ENCODE measurements at places on chromosomes 3 and 15.

- DNase-seq, result no peak
Observed at GRCh38 chr3:20999661-21000060, 751.3 kb downstream of the ZNF385D start.

GRCh38 chr3:113287111-113287802 lies 75.9 kb downstream of the BOC start:
- no peak for DNase-seq

DNA sequence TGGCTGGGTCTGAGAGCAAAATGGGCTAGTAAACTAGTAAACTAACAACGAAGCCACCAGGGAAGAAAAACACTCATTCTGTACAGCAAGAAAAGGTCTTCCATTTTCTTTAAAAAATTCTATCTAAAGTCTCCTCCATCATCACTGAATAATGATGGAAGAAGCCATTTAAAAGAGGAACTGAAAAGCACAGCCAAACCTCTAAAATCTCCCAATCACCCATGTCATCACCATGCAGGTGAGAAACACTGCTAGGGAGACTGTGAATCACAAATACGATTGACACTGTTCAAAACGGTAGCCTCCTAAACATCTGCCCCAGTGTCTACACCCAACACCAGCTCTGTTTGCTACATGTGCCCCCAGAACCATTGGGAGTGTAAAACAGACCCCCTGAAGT lies 140.4 kb downstream of the RORA start:
- DNase-seq, result no peak

DNA sequence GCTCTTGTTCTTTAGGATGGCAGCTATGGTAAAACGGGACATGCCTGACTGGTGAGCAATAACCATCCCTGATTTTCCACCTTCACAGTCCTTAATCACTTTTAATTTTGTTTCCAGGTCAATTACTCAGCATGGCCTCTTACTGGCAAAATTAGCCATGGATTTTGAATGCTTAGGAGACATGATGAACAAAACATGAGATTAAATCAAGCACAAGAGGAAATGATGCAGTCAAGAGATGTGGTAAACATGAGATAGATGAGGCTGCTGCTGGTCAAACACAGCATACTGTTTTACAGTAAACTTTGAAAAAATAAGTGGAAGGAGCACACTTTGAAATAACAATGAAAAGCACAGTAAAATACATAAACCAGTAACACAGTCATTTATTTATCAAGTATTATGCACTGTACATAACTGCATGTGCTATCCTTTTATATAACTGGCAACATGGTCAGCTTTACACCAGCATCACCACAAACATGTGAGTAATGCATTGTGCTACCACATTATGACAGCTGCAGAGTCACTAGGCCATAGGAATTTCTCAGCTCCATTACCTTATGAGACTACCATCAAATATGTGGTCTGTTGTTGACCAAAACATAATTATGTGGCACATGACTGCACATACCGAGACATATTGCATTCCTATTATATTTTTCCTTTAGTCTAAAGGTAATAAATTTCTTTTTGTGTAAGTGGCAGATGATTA lies 30.1 kb upstream of the ZNF502 start:
- DNase-seq, result no peak

DNA sequence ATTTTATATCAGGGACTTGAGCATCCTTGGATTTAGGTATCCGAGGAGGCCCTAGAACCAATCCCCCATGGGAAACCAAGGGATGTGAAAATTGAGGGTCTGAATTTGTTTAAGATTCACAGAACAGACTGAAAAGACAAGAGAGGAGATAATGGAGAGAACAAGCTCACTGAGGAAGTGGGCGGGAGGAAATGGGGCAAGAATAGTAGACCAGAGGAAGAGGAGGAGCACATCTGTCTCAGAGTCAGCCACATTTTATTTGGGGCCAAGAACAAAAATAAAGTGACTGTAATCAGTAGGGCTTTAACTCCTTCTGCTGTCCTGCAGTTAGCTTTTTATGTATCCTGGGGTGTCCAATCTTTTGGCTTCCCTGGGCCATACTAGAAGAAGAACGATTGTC lies 63.8 kb downstream of the BLM start:
- DNase-seq, result no peak

GRCh38 chr15:78263907-78264303 lies 457 bp upstream of the DNAJA4 start:
- DNase-seq, result no peak

DNA sequence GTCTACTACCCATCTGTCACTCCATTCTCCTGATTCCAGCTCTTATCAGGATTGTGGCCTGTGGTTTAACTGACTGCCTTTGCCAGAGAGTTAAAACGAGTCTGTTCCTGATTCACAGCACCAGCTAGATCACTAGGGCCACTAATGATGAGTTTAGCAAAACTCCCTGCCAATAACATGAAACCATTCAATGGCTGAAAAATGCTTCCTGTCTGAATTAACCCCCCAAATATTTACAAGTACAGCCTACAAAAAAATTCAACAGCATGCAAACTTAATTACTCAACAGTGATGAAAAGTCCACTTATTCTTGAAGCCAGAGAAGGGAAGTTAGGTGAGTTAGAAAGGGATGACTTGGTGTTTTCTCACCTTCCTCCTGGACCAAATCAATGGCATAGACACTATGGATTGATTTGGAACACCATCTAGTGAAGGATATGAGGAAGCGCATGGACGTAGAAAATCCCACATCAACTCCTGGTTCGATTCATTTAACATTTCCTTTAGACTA lies 141.4 kb downstream of the TGFBR2 start:
- DNase-seq, result no peak

DNA sequence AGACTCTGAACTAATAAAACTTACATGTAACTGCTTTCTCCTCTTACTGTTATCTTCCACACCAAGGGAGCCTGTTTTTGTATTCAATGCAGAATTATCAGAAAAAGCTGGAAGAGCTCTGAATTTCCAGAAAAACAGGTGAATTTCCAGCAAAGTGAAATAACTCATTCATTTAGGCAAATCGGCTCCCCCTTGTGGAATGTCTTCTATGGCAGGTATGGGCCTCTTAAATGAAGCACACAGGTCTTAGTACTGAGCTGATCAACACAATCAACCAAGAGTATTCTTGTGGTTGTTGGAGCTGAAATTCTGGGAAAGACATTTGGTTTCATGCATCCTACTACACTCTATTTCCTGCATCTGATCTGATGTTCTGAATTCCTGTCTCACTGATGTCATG lies 31.0 kb upstream of the PTPRG start:
- DNase-seq, result no peak

Measured in substantia nigra (tissue), 51 donors.